ENCODE measurements at places on chromosomes 1 and 21.

DNA sequence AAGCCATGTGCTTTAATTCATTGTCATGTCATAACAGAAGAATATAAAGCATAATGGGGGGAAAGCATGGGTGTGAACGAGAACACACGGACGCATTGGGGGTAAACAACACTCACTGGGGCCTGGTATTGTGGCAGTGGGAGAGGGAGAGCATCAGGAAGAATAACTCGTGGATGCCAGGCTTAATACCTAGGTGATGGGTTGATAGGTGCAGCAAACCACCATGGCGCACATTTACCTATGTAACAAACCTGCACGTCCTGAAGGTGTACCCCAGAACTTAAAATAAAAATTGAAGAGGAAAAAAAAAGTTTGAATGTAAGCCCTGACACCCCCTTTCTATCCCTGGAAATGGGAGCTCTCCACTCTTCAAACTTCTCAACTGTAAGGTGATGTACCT lies 34.9 kb upstream of the CACHD1 start:
- no peak for DNase-seq

DNA sequence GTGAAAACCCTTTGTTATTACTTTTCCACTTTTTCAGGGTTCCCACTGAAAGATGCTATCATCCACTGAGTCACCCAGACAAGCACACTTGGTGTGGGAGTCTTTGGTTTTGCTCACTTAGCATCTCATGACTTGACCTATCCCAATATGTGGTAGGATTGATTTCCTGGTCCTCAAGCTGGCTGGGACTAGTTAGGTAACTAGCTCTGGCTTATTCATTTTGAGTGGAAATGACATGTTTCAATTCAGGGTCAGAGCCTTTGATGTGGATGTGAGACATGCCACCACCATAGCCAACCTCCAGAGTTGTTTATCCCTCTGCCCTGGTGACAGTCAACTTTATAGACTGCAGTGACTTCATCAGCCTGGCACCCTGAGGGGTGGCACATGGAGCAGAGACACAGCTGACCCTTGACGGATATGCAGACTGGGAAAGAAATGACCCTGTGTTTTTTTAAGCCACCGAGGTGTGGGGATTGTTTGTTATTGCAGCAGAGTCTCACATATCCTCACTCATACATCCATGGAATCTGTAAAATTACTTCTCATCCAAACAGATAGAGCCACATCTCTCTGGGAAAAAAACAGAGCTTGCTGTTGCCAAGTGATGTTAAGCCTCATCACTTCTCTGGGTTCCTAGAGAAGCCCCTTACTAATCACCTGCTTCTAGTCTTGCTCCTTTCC lies 699.9 kb downstream of the MATN1 start:
- DNase-seq = no peak

DNA sequence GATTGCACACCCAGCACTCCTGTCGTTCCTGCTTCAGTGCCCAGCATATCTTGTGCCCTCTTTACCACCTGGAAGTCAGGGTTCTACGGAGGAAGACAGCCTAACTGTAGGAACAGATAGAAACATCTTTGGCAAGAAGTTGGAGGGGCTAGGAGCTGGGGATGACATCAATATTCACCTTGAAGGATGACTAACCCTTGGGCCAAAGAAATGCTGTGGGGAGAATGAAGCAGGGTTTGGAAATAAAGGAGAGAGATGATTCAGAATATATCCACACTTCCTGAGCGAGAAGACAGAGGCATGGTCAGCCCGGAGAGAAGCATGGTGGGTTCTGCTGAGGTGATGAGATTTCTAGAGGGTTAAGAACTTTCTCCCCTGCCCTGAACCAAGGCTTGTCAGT lies 4.6 kb upstream of the NKAIN1 start:
- DNase-seq = no peak

DNA sequence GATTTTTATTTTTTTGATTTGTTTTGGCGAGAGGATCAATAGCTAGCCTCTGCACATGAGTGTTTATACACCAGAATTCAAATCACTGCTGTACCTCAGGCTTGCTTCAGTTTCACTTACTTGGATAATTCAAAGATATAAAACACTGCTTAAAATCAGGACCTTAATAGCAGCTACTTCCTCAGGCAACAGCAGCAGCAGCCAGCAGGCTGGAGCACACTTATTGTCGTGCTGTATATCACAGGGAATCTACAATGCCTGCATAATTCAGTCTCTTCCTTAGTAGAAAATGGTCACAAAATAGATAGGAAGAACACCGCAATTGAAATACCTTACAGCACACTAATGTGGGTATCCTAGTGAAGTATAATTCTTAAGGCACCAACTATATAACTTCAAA lies 497.3 kb downstream of the NEGR1 start:
- DNase-seq = no peak

GRCh38 chr21:21076491-21076890 lies 78.3 kb downstream of the NCAM2 start:
- DNase-seq = no peak

DNA sequence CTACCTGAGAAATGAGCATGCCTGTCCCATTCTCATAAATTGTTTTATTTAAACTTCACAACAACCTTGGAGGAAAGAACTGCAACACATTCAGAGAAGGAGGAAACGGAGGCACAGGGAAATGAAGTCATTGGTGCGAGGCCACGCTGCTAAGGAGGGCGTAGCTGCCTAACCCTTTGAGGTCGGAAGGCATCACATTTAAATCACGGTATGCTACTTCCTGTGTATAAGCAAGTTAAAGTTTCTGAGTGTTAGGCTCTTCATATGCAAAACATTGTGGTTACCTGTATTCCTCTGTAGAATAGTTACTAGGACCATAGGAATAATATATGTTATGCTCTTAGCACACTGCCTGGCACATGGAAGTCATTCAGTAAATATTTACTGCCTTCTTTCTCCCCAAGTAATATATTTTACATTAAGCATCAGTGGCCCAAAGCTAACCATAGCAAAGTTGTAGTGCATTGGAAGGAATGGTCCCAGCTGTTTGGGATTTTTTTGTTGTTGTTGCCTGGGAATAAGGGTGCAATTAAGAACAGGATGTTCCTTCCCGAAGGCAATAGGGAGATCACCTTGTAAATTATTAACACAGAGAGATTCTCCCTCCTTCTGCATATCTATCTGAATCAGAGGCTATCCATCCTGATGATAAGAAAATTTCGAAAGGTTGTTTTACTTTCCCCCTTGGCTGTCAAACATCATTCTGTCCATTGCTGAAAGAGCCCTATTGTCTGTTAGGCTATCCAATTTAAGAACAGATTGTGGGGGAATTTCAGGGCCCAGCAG lies 192.2 kb upstream of the C8B start:
- no peak for DNase-seq

DNA sequence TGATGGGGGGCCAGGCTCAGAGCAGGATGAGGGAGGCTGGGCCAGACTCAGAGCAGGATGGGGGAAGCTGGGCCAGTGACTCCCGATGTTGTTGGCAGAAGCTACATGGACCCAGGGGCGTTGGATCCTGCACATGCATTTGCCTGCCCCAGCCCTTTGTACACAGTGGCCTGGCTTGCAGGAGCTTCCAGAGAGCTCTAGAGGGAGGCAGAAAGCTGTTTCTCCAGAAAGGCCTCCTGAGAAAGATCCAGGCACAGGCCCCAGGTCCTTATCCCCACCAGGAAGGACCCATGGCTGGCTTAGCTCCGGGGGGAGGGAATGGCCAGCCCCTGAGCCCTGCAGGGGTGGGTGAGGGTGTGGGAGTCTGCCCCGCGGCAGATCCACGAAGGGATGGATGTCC lies 106.6 kb upstream of the ACTRT2 start:
- DNase-seq = no peak

- no peak for DNase-seq
These were observed 9.6 kb downstream of the PTPRU start for GRCh38 chr1:29245876-29246275.

DNA sequence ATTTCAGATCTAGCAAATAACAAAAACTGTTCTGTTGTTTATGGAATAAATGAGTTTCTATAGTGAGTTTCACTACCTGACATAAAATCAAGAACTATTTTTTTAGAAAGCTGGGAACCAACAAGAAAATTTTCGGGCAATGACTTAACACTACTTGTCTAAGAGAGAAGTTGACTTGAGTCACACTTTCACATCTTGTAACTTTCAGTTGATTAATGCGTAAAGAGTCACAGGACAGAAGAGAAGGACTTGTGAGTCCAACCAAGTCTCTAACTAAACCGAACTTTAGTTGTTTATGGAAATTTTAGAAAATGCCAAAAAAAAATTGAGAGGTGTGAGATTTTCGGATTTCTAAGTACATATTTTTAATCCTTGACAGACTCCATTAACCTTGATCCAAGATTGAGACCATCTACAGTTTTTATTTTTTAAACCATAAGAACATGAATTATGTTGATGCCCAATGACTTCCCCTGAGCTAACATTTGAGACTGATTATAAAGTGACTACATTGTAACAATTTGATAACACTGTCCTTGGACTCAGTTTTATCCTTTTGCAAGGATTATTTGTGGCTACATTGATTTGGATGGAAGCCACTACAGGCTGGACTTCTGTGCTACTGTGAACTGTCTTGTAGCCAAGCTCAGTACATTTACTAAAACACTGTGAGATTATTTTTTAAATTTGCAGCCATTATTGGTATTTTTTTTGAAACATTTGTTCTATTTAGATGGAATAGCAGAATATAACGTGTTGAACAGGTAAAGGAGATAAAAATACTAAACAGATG lies 284.0 kb downstream of the PTPRC start:
- DNase-seq = no peak

DNA sequence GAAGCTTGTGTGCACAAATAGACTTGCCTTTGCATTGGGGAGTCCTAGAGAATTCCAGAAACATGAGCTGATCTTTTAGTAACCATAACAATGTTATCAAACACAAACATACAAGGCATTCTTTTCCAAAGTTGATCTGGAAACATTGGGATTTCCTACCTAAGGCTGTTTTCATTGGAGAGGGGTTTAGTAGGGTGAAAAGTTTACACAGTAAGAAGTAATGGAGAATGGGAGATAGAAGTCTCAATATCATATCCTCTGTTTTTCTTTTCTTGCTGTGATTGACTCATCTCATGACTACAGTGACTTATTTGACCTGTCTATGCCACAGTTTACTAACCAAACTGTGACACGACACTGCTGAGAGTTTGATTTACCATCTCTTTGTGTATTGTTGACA lies 65.6 kb upstream of the PLA2G4A start:
- no peak for DNase-seq

DNA sequence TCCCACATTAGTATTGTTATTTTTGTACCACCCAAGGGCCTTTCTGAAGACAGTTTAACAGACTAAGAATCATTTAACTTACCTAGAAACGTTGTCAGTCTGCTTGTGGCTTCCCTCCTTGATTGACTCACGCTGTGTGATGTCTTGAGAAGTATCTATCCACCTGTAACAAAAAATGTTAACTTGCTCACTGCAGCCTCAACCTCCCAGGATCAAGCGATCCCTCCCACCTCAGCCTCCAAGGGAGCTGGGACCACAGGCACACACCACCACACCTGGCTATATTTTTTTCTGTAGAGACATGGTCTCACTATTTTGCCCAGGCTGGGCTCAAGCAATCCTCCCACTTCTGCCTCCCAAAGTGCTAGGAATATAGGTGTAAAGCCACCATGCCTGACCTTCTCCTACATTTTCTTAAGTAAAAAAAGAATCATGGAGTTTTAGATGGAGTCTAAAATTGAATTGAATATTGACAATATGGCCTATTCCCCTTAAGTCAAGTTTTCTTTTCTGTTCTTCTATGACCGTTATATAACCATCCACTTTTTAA lies 15.6 kb downstream of the SFPQ start:
- DNase-seq = no peak

DNA sequence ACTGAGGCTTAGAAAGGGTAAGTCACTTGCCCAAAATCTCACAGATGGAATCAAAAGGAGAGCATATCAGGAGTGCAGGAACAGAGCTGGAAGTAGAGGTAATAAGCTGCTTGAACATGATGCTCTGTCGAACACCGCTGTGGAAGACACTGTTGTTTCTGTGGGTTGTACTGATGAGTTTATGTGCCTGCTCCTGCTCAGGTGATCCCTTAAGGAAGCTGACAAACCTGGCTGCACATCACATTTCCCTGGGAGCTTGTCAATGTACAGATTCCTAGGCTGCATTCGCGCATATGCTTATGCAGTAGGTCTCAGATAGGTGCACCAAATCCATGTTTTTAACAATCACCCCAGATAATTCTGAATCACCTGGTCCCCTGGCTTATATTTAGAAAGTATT lies 79.7 kb downstream of the ZNF326 start:
- no peak for DNase-seq

DNA sequence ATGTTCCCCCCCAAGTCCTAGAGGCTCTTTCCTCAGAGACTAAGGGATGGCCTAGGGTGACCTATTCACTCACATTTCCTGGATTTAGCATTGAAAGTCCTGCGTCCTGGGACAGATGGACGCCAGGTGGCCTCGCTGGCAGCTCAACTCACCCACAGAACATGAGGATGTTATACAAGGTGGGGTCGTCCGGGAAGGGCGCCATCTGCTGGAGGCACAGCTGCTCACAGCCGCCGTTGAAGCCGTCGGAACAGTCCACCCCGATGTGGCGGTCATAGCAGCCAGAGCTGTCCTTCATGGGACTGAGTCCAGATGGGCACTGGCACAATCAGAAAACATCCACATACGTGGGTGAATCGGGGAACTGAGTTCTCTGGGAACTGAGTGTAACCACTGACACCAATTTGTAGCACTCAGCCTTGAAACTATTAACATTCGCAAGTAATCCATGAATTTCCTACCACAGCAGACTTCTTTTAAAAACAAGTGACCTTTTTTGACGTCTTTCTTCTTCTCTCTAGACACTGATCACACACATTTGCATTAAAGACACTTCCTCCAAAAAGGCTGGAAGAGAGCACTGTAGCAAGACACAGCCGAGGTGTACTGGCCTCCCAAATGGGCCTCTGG lies 215.4 kb downstream of the ASTN1 start:
- DNase-seq = no peak

GRCh38 chr1:230064283-230064682 lies 2.8 kb upstream of the GALNT2 start:
- DNase-seq = no peak

GRCh38 chr1:34711485-34711884 lies 43.4 kb upstream of the GJB5 start:
- DNase-seq = no peak

GRCh38 chr1:185939142-185939541 lies 205.0 kb downstream of the HMCN1 start:
- DNase-seq = no peak

- no peak for DNase-seq
These were observed 55.6 kb upstream of the PPP2R5A start for GRCh38 chr1:212229654-212230053.

DNA sequence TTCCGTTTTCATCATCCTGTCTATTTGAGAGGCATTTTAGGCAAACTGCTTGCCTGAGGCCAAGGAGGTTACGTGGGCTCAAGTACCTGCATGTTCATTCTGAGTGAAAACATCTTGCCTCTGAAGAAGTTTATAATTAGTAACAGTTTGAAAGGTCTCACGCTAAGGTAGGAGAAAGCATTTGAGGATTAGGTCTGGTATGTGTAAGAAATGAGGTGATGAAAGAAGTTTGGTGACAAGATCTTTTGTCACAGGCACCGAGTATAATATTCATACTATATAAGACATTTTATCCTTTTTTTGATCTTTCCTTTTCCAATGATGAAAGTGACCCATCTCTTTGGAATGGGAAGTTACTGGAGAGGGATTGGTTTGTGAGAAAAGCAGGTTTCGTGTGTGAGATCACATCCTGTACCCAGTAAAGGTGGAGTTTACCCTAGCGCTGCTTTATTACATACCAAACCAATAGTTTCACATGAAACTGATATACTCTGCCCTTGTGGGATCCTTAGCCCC lies 98.7 kb upstream of the PDC start:
- no peak for DNase-seq

GRCh38 chr1:221869779-221870178 lies 127.9 kb upstream of the DUSP10 start:
- no peak for DNase-seq
